ENCODE measurements at places on chromosomes 3 and 15.

DNA sequence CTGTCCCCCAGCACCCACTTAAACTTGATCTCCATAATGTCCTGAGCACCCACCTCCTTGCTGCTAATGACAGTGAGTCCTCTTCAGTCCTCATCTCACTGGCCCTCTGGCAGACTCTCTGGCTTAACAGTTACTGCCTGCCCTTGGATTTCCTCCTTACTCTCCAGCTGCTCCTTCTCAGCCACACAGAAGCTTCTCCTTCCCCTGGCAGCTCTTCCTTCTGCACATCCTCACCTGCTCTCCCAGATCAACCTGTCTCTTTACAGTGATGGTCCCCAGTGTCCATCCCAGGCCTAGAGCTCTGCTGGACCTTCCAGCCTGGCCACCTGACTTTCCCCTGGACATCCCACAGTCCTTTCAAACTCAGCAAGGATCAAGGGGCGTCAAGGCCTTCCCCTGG lies 47.4 kb upstream of the SMAD3 start:
- no peak for DNase-seq

DNA sequence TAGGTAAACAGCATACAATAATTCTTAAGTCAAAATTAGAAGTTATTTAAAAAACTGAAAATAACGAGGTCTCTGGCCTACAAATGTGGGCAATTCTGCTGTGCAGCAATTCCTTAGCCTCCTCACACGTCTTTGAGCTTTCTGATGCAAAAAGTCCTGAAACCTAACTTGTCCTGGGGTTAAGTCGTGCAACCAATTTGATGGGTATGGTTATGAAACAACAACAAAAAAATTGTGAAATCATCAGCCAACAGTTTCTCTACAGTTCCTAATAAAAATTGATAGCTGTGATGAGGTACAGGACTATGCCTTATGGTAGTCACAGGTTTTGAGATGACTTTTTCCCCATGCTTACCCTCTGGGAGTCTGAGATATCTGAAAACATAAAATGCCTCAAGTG lies 6.5 kb upstream of the GLB1 start:
- no peak for DNase-seq

DNA sequence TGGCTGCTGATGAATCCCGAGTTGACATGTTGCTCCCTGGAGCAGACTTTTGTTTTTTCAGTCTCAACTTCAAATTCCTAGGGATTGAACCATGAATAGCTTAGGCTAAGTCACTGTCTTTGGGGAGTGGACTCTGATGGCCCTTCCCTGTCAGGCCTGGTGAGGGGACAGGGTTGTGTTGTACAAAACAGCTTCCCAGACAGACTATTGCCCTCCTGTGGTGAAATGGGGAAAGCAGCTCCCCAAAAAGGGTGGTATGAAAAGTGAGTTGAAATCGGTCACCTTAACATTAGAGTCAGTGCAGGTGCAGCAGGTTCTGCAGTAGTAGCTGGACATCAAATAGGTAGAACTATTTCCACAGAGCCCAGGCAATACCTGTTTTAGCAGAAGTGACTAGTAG lies 775.6 kb downstream of the ROBO2 start:
- DNase-seq = no peak

GRCh38 chr3:72376956-72377710 lies 471.1 kb downstream of the SHQ1 start:
- no peak for DNase-seq

GRCh38 chr3:59940718-59941117 lies 890.9 kb upstream of the CFAP20DC start:
- no peak for DNase-seq

- DNase-seq = no peak
Observed at GRCh38 chr3:24551626-24552025, 57.0 kb upstream of the THRB start.

DNA sequence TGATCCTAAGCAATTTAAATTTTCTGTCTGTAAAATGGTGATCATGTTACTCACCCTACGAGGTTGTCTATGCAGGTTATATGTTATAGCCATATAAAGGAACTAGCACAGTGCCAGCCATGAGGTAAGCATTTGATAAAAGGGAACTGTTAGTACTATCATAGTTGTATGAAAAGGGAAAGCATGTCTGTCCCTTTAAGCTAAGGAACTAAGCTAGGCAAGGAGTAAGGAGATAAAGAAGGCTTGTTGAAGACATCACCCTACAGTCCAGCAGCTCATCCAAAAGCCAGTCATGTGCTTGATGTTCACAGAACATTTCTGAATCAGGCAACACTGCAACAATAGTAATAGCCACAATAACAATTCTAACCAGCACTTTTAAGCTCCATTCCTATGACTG lies 243.9 kb downstream of the ZBTB20 start:
- DNase-seq = no peak

- DNase-seq = no peak
Observed at GRCh38 chr15:72873379-72874233, 90.0 kb upstream of the ADPGK start.

DNA sequence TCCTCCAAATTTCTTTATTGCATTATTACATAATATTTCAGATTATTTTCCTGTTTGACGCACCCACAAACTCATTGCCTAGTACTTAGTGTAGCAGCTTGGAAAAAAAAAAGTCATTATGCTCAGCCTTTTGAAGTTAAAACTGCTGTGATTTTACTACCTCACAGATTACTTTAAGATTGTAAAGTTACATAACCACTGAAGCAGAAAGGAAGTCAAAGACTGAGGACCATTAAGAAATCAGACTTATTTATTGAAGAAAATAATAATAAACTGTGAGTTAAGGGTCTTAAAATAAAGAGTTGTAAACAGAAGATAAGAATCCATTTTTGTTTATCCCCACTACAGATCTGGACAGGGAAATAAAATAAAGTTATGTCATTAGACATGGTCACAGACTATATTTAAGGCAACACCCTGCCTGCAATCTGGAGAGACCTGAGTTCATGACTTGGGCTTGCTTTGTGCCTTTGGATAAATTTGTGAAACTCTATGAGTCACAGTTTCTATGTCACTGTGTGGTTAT lies 212.1 kb upstream of the ROBO2 start:
- no peak for DNase-seq

DNA sequence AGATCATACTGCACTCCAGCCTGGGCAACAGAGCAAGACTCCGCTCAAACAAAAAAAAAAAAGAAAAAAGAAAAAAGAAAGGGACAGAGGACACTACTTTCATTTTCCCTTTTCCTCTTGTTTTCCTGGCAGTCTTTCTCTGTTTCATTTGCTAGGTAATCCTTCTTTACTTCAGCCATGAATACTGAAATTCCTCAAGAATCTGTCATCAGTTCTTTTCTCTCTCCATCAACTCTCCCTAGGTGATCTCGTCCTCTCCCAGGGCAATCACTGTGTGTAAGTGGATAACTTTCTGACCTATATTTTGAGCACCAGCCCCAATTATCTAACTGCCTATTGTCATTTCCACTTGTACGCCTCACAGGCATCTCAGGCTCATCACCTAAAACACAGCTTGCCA lies 51.5 kb downstream of the TTC23 start:
- DNase-seq = no peak

GRCh38 chr15:74234598-74234875 lies 1.6 kb upstream of the CCDC33 start:
- DNase-seq = no peak

GRCh38 chr3:107116251-107116650 lies 261.0 kb upstream of the CCDC54 start:
- DNase-seq = no peak

DNA sequence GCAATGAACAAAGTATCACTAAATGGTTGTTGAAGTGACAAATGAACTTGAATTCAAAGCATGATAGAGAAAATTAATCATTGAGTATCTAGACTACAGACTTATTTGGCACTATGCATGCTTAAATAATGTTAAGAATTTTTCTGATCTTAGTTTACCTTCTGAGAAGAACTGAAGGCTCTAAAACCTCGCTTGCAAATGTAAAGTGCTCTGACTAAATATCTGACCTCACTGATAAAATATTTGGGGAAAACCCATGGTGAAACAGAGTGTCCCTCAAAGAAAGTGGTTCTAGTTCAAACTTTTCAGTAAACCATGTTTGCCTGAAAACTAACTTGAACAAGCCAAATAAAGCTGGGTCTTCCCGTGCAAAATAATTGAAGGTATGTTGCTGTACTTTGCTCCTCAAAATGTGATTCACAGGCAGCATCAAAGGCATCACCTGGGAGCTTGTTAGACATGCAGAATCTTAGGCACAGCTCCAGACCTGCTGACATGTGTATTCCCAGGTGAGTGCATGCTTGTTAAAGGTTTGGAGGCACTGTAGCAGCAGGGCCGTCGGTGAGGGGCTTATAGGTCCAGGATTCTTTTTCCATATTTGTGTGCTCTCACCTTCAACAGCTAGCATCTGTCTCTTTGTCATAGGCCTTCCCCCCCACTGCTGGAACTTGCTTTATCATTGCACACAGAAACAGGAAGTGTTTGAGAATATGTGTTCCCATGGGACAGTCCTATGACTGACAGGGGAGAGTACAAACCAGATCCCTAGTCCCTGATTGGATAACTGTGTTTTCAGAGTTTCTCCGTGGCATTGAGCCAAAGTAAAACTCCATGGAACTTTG lies 524.2 kb upstream of the LMCD1 start:
- no peak for DNase-seq

DNA sequence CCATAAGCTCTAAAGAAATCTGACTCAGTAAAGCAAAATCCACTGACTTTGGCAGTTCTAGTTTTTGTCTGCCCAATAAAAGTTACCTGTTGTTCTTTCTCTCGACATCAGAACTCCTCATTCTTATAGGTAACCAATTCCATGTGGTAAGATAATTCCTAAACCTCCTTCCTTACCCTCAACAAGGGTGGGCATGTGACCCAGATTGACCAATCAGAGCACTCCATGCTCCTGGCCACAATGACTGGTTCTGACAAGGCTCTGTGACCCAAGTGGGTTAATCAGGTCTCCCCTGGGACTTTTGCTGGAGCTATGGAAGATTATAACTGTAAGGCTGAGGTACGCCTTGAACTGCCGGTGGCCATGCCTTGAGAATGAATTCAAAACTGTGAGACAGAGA lies 31.7 kb downstream of the LINS1 start:
- DNase-seq = no peak

DNA sequence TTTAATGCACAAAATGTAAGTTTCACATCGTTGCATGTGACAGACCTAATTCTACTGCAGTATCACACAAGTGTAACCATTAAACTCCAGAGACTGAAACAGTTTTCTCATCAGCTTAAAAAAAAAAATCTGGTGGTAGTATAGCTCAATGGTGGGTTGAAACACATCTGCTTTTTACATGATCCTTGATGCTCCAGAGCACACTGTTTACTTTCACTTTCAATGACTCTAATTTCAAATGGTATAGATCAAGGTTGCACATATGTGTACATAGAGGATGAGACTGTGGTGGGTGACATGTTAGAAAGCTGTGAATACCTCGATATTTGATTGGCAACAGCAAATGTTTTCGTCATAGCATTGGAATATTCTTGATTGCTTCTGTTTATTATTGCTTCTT lies 22.4 kb downstream of the MCTP2 start:
- DNase-seq = no peak

DNA sequence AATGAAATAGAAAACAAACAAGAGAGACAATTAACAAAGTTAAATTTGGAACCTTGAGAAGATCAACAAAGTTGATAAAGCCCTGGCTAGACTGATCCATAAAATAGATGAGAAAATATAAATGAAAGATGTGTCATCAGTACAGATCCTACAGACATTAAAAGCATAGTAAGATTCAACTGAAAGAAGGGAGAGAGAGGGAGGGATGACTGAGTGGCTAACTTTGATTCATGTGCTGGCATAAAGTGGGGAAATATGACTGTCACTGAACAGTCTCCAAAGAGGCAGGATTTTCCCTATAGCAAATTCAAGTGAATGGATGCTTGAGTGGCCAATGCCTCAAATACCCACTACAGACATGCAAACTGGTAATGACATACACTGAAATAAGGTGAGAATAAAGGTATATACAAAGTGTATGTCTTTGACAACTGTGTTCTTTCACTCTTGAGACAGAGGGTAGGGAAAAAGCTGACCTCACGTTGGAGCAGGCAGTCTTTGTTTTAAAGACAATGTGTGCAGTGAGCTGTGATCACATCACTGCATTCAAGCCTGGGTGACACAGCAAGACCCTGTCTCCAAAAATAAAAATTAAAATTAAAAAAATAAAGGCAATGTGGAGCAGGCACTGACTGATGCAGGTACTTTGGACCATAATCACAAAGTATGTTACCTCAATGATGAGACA lies 35.9 kb upstream of the CHD2 start:
- no peak for DNase-seq
